ENCODE measurements at places on chromosomes 16 and 17.

DNA sequence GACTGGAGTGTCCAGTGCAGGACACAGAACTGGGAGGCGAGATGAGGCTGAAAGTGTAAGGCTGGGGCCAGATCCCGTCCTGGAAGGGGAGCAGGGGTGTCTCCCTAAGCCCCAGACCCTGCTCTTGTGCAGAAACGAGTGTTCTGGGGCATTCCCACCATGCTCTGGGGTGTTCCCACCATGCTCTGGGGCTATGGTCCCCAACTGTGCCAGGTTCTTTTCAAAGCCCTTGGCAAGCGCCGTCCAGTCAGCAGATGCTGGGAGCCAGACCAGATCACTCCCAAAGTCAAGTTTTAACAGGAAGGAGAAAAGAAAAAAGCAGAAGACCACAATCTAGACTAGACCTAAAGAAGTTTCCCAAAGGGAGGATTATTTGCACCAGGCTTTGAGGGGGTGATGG lies 2.5 kb downstream of the TAX1BP3 start:
- no peak overlapping the region for H3K27ac ChIP-seq
- H3K4me3 ChIP-seq: peak overlapping the region; percentile 50
- no peak for DNase-seq
- H3K4me1 ChIP-seq: peaks cover 27% of the 10 kb centered on the region
- no peaks in the 10 kb centered on the region for H3K27me3 ChIP-seq

DNA sequence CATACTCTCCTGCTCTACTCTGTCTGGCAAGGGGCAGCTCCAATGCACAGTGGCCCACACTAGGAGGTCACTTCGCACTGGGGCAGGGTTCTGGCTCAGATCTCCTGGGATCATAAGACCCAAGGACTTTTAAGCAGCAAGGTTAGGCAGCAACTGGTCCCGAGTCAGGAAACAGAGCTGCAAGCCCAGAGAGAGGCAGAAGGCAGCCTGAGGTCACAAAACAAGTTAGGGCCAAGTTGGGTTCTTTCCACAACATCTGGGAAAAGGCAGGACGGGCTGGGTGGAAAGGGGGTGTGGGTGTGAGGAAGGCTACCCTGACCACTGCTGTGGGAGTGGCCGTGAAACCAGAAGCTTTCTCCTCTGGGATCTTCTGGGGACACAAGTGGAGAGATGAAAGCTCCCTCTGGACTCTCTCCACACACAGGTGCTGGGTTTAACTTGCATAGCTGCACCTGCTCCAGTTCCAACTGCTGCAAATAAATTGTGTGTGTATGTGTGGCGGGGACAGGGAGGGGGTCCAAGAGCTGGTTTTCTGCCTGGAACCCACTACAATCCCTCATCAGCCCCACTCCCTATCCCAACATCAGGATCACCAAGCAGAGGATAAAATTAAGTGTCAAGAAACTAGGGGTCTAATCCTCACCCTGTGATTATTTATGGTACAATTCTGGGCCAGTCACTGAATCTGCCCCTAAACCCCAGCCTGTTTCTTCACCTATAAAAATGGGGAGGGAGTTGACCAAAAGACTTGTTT lies 8.0 kb upstream of the TSPOAP1 start:
- DNase-seq: no peak
- H3K36me3 ChIP-seq: peaks cover 21% of the 10 kb centered on the region
- peak overlapping the region; percentile 98 for H3K4me3 ChIP-seq
- H3K27me3 ChIP-seq: no peaks in the 10 kb centered on the region
- H3K27ac ChIP-seq: peak overlapping the region; percentile 95

DNA sequence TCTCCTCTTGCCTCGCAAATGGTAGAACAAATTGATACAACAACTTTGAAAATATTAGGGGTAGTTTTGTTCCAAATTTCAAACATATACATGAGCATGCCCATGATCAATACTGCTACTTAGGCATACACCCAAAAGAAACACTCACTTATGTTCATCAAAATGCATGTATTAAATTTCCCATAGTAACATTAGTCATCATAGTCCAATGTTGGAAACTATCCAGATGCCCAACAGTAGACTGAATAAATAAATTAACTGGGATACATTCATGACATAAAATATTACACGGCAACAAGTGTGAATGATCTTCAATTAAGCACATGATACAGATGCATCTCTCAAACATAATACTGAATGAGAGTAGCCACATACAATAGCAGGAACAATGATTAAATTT lies 391.6 kb downstream of the CDH11 start:
- no peaks in the 10 kb centered on the region for H3K4me1 ChIP-seq
- no peaks in the 10 kb centered on the region for H3K27me3 ChIP-seq
- H3K4me3 ChIP-seq: no peak overlapping the region
- H3K27ac ChIP-seq: no peak overlapping the region

GRCh38 chr17:70653850-70654249 lies 484.5 kb downstream of the KCNJ2 start:
- H3K36me3 ChIP-seq: no peaks in the 10 kb centered on the region
- H3K4me1 ChIP-seq: no peaks in the 10 kb centered on the region
- H3K27ac ChIP-seq: no peak overlapping the region
- H3K27me3 ChIP-seq: no peaks in the 10 kb centered on the region
- no peak overlapping the region for H3K4me3 ChIP-seq
- no peak for DNase-seq

DNA sequence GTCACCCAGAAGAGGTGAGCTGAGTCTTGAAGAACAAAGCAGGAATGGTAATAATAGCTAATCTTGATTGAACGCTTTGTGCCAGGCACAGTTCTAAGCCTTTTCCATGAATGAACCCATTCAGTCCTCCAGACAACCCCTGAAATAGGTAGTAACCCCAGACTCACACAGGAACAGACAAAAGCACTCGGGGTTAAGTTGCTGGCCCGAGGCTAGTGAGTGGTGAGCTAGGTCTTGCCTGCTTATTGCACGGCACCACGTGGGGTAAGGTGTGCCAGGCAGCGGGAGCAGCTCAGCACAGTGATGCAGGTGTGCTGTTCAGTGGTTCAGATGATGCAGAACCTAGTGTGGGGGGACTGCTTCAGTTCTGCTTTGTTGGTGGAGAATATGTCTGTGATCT lies 181.6 kb downstream of the RAB11FIP4 start:
- H3K4me3 ChIP-seq: no peak overlapping the region
- H3K4me1 ChIP-seq: no peaks in the 10 kb centered on the region
- no peak overlapping the region for H3K27ac ChIP-seq
- no peaks in the 10 kb centered on the region for H3K36me3 ChIP-seq
- no peak for DNase-seq

GRCh38 chr16:23141959-23142740 lies 7.1 kb downstream of the USP31 start:
- H3K4me1 ChIP-seq: peaks cover 3% of the 10 kb centered on the region
- DNase-seq: no peak
- H3K27ac ChIP-seq: no peak overlapping the region
- H3K36me3 ChIP-seq: peaks cover 12% of the 10 kb centered on the region

GRCh38 chr16:54652201-54652770 lies 278.4 kb upstream of the IRX5 start:
- H3K4me1 ChIP-seq: peaks cover 11% of the 10 kb centered on the region
- H3K4me3 ChIP-seq: no peak overlapping the region
- H3K27ac ChIP-seq: no peak overlapping the region
- no peak for DNase-seq
- peaks cover 36% of the 10 kb centered on the region for H3K27me3 ChIP-seq

GRCh38 chr16:17801068-17801467 lies 330.3 kb upstream of the XYLT1 start:
- H3K27me3 ChIP-seq: peaks cover 22% of the 10 kb centered on the region
- H3K4me1 ChIP-seq: no peaks in the 10 kb centered on the region
- DNase-seq: no peak
- no peak overlapping the region for H3K27ac ChIP-seq
- H3K4me3 ChIP-seq: no peak overlapping the region

GRCh38 chr17:2150806-2151205 lies 95.9 kb downstream of the HIC1 start:
- no peak overlapping the region for H3K4me3 ChIP-seq
- H3K27me3 ChIP-seq: no peaks in the 10 kb centered on the region
- DNase-seq: no peak
- H3K27ac ChIP-seq: no peak overlapping the region
- H3K4me1 ChIP-seq: peaks cover 9% of the 10 kb centered on the region
- peaks cover 13% of the 10 kb centered on the region for H3K36me3 ChIP-seq

- peak overlapping the region; percentile 85 for H3K27ac ChIP-seq
- no peak for DNase-seq
- peak overlapping the region; percentile 96 for H3K4me3 ChIP-seq
- no peaks in the 10 kb centered on the region for H3K36me3 ChIP-seq
Observed at GRCh38 chr17:35765086-35765710, 4.5 kb downstream of the C17orf50 start.

GRCh38 chr16:30927789-30928378 lies 4.5 kb downstream of the FBXL19 start:
- DNase-seq: no peak
- peaks cover 22% of the 10 kb centered on the region for H3K4me1 ChIP-seq
- H3K27me3 ChIP-seq: no peaks in the 10 kb centered on the region
